ENCODE measurements at places on chromosomes 3 and 15.

DNA sequence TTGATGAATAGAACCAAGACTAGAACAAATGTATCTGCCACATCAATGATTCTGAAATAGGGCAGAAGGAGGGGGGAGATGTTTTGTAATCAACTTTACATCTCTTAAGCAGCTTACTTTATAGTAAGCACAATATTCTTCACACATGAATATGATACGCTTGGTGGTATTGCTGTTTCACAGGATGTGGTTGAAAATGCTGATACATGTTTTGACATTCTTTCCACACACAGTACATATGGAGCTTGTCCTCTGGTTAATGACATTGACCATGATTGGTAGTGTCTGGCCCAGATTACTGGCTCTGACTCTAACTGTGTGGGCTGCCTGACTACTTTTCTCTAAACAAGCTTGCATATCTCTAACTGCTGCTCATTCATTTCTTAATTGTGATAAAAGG is 168.9 kb downstream of the KLHL25 start:
- no peak for DNase-seq

DNA sequence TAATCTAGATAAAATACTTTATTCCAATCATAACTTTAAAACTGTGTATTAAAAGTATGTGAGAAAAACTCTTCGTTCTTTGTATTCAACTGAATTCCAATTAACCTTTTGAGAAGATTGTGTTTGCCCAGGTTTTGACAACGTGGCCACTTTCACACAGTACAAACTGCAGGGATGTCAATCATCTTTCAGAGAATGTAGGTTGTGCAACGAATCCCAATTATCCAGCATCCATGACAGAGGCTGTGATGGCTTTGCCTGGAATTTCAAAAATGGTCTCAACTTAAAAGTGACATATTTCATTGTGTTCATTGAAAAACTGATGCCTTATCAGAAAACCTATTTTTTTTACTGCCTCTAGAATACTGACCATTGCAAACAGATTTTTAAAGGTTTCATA is 615.1 kb upstream of the KCNMB2 start:
- no peak for DNase-seq

DNA sequence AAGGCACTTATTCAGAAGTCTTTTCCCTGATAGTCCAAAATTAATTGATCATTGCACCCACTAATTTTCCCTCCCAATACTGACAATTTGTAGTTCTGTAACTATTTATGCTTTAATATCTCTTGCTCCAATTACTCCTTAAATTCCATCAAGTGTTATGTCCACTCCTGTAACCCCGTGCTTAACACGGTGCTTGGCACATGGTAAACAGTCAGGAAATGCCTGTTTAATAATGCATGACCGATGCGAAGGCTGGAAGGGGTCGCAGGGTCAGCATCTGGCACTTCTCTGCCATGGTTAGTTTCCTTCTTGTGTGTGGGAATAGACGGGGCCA is 553 bp upstream of the SEC22A start:
- no peak for DNase-seq

GRCh38 chr15:38427380-38427779 is 26.5 kb upstream of the FAM98B start:
- DNase-seq, result no peak

DNA sequence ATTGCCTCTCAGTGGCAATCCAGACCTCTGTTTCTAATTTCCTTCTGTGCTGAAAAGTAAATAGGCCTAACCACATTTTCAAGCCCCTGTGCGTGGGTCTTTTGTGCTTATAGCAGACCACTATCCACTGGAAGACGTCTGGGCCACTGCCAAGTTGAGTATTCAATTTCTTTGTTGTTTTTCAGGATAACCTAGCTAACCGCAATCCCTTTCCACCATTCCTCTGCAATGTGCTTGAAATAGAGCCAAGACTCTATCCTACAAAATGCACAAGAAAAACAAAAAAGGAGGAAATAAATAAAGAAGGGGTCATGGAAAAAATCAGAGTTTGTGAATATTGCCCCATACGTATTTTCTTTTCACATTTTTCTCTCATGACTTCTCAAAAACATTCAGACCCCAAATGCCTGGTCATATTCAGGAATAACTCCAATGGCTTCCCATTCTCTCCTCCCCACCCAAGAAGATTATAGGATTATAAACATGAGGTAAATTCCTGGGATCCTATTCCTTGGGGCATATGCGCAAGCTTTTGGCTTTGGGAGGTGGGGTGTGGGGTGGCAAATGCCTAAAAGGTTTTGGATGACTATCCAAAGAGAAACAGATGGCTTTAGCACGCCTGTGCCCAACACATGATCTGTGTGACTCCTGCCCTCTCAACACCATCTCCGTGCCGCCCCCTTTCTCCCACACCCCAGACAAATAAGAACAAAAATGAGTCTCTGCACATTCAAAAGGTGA is 217.9 kb upstream of the THBS1 start:
- DNase-seq, result no peak

DNA sequence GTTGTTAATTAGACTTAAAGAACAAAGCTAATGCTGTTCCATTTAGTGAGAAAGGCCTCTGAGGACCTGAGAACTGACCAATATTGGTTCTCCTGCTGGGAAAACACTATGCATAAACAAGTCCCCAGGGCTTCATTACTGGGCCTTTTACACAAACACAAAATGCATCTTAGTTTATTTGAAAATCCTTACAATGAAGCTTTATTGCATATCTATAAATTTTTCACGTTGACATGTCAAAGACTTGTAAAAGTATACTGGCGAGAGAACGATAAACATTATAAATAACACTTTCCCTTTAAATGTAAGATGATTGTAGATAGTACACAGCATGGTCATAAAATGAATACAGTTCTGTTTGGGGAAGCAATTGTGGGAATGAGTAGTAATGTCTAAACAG is 151.7 kb downstream of the ROBO2 start:
- no peak for DNase-seq

DNA sequence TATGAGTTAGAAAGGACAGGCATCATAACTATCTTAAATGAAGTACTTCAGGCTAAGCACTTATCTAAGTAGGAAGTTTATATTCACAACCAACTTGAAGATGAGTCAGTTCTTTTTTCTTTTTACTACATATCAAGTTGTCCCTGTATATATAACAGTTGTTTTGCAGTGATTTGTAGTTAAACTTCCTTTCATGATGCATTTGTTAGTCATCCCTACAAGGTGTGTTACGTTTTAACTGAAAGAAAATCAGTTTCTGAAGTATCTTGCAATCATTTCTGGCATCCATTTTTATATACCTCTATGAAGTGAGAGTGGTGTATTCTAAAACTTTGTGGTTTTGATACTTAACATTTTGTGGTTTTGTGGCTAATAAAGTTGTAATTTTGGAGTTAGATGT is 46.1 kb downstream of the ZFAND6 start:
- DNase-seq, result no peak

GRCh38 chr3:1726741-1727140 is 371.9 kb upstream of the CNTN4 start:
- DNase-seq, result no peak

- DNase-seq, result no peak
Observed at GRCh38 chr15:47412136-47412535, 305.2 kb upstream of the SEMA6D start.

DNA sequence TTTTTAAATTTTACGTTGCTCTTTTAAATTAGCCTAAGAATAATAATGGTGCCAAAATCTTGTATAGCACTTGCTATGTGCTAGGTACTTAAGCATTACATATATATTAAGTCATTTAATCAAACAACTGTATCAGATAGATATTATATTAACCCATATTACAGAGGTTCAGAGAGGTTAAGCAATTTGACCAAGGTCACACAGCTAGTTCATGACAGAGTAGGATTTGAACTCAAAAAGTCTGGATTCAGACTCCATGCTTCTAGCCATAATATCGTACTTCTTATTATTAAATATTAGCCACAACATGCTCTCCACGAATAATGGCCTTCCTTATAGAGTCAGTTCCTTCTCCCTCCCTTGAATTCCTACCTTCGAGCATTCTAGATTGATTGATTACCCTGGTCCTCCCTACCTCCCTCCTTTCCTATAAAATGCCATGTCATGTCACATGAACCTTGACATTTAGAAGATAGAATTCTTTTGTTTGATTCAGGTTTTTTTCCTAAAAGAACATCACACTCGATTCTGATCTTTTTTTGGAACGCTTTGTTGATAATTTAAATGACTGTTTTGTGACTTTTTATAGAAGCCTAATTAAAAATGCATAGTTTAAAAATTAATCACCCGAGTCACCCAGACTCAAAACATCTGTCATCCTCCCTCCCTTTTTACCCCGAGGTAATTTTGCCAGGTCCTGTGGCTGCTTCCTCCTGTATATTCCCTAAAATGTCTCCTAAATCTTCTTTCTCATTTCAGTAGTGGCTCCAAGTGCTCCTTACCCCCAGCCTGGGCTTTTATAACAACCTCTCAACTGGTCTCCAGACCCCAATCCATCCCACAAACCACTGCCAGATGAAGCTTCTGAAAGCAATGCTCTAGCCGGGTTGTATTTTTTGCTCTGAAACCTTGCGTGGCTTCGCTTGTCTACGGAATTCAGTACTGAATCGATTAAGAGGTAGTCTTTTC is 8.5 kb upstream of the PSMD6 start:
- no peak for DNase-seq

DNA sequence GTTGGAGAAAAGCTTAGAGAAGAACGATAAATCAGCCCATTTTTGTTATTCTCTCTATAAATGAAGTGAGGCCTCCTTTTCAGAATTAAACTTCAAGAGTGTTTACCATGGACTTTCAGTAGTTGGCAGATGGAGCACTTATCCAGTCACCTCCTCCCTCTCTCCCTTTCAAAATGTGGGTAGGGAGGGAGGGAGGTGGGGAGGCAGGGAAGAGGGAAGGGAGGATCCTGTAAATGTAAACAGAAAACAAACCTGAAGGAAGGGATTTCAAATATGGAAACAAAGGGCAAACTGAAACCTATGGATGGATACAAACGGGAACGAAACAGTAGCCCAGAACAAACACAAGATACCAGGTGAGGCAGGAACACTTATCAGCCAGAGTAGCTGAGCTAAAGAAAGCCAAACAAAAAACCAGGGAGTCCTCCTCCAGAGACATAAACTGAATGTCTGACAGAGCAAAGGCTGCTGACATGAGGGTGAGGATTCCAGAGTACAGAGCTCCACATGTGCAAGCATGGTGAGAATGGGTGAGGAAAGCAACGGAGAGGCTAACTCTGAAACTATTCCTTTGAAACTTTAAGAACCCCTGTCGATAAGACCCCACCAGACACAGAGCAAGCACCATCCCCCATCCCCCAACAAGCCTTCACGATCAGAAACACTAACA is 41.0 kb upstream of the GP5 start:
- DNase-seq, result no peak

DNA sequence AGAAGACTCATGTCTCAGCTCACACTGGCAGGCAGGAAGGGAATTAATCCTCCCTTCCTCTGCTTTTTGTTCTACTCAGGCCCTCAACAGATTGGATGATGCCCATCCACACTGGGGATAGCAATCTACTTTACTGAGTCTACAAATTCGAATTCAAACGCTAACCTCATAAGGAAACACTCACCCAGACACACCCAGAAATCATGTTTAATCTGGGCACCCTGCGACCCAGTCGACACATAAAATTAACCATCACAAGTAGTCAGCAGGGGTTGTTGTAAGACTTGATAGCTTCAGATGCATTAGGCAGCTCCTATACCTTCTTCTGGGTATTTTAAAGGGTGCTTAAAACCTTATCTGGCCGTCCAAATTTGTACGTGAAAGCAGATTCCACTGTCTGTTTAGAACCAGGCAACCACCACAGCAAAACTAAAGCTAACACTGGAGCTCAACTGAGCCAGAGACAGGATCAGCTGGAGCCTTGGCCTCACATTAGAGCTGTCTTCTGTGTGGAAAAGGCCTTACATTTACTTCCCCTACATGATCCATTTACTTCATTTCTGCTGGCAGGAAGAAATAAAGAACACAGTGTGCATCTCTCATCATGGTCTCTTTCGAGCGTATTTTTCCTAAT is 407.3 kb upstream of the PPP2R3A start:
- no peak for DNase-seq

DNA sequence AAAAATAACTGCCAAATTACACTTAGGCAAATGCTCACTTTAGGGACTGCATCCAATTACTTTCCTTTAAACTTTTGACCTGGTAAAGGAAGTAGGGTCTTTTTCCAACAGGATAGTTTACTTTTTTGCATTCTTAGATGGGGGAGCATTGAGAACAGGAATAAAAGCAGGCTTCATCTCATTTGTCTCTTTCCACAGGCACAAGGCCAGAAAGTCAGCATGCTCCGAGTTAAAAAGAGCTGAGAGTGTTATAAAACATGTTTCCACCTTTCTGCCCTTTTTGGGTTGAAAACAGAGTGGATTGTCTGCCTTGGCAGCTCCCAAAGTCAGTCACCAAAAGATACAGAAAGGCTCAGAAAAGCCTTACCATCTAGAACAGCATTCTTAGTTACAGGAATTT is 404.9 kb upstream of the ALCAM start:
- no peak for DNase-seq

DNA sequence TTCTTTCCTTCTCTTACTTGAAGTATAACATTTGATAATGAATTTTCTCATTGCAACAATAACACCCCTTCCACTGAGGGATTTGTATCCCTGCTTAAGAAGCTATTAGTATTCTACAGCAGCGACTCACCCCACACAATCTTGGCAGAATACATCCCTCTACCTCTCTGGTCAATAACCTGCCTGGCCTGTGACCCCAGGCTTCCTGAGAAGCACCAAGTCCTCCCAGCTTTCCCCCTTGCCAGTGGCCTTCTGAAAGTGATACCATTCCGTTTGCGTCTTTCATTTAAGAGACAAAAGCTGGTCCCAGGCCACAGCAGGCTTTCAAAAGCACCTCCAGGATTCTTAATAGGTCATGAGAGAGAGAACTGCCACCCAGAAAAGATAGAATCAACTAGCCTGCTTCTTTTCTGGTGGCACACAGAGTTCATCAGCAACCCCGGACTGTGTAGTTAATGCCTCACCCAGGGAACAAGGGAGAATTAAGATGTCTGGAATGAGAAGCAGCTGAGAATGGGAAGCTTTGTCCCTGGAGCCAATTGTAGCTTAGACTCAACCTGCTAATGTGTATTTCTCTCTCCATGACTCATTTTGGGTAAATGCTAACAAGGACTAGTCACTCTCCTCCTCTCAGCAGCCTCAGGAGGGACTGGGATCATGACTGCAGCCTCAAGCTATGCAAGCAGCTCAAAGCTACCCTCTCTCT is 101.0 kb upstream of the CPNE4 start:
- DNase-seq, result peak; percentile 59

GRCh38 chr3:50319894-50320625 is 2.5 kb downstream of the HYAL2 start:
- no peak for DNase-seq

DNA sequence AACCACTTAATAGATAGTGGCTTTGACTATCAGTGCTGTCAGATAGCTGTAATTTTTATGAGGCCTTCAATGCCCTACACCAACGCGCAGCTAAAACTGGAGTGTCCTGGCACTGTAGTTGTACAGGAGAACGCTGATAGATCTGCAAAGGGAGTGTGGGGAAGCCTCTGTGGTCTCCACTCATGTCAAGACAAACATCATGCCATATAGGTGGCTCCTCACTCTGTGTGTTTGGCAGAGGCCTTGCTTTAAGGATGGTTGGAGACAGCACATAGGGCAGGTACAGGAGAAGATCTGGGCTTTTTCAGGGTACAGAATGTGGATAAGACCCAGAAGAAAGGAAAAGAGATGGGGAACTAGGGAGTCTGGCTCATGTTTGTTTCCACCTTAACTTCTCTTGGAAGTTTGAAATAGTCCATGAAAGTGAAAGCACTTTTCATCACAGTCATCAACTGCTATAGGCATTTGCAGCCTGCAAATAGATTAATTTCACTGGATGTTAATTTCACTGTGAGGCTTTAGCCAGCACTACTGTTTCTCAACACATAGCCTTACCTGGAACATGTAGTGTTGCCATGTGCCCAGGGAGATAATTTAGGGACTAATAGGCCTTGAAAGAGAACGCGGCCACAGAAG is 425.8 kb upstream of the TBL1XR1 start:
- DNase-seq, result no peak

Measured in NT2/D1 (cell line).